ENCODE measurements at places on chromosomes 6 and 20. TPM values are rescaled to one million over a fixed set of nuclear protein-coding genes. Genes with fewer than 3 reads are reported as not detected.

GRCh38 chr6:49995278-49995677 is 25.9 kb upstream of the DEFB113 start:
- DNase-seq = no peak

GRCh38 chr6:139219746-139220145 is 72.1 kb downstream of the TXLNB start:
- no peak for DNase-seq

DNA sequence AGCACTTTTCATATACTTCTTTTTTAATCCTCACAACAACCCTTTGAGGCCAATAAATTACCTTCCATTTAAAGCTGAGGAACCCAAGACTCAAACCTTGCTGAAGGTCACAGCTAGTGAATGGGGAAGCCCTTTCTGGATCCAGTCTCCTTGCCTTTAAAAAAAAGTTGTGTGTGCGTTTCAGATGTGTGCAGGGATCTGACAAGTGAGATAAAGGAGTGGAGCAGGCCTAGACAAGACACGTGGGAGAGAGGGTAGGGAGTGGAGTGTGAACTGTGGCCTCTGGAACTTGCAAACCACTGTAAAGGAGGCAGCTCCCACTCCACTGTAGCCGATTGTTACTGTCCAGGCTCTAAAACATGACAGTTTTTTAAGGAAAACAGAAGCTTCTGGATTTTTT is 1.9 kb downstream of the KLHL32 start:
- DNase-seq = no peak

- peak; percentile 73 for DNase-seq
These were observed 25.3 kb upstream of the SLCO4A1 start for GRCh38 chr20:62616728-62617621.

- no peak for DNase-seq
These were observed 87.7 kb downstream of the CDH22 start for GRCh38 chr20:46220455-46221207.

DNA sequence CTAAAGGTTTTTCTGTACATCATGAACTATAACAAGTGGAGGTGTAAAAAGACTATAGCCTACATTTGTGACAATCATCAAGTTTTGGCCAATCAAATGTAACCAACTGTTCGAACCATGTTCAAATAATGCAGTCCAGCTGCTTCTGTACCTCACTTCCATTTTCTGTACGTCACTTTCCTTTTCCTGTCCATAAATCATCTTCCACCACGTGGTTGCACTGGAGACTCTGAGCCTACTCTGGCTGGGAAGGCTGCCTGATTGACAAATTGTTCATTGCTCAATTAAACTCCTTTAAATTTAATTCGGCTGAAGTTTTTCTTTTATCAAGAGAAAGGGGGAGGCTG is 270.4 kb upstream of the JARID2 start:
- no peak for DNase-seq

DNA sequence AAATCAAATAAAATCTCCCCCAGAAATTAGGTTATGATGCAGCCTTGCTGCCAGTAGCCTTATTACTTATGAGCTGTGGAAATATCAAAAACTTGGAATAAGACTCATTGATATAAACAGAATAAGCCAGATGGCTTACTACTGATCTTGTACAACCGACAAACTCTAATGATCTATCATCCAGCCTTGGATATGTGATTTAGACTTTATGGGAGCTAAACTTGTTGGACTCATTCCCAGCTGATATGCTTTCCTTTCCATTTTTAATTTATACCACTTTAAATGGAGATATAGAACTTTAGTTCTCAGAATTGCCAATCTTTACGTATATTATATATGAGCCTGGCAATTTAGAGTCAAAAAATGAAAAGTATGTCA is 5.0 kb downstream of the UST start:
- DNase-seq = no peak

ULBP1 gene
- total RNA-seq = 0.09 TPM

ADAM33 gene
- 67.3 TPM for total RNA-seq

DOK5 gene
- total RNA-seq = 15.5 TPM

LAMP5 gene
- total RNA-seq = 0.66 TPM
